ENCODE measurements at places on chromosomes 3 and 15. TPM values are rescaled to one million over a fixed set of nuclear protein-coding genes. Genes with fewer than 3 reads are reported as not detected.

ANKRD34C gene
- total RNA-seq = not detected

IMPG2 gene
- total RNA-seq = 0.72 TPM

POLQ gene
- total RNA-seq = 0.70 TPM

SMAD6 gene
- total RNA-seq = 0.07 TPM

SERPINI1 gene
- total RNA-seq = 5.6 TPM

SLC7A14 gene
- not detected for total RNA-seq

SKIL gene
- total RNA-seq = 156 TPM

ABHD14A gene
- 14.7 TPM for total RNA-seq

RPL35A gene
- total RNA-seq = 848 TPM

ZBTB38 gene
- total RNA-seq = 40.3 TPM

NR2E3 gene
- not detected for total RNA-seq

SLC38A3 gene
- total RNA-seq = not detected

BNC1 gene
- not detected for total RNA-seq

STRIT1 gene
- total RNA-seq = not detected

C15orf62 gene
- 0.64 TPM for total RNA-seq

CHL1 gene
- not detected for total RNA-seq

CCR9 gene
- not detected for total RNA-seq

TXNRD3 gene
- total RNA-seq = 0.77 TPM

TMOD3 gene
- 69.4 TPM for total RNA-seq

RTP4 gene
- 8.0 TPM for total RNA-seq

SLCO3A1 gene
- total RNA-seq = 73.5 TPM

All from natural killer cell (primary cell).